H1 (cell line): ENCODE measurements at places on chromosomes 12 and 14.

DNA sequence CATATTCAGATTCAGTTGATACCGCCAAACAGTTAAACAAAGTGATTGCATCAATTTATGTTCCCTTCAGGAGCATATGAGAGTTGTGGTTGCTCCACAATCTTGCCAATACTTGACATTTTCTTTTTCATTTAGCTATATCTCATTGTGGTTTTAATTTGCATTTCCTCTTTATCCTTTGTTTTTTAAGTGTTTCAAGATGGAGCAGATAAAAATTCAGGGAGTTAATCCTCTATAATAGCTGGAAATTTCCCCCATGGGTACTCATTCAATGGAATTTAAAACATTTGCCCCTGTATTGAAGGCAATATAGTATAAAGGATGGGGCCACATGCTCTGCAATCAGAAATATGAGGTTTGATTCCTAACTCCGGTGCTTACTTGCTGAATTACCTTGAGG lies 1.1 kb upstream of the EXD2 start:
- DNase-seq = no peak

DNA sequence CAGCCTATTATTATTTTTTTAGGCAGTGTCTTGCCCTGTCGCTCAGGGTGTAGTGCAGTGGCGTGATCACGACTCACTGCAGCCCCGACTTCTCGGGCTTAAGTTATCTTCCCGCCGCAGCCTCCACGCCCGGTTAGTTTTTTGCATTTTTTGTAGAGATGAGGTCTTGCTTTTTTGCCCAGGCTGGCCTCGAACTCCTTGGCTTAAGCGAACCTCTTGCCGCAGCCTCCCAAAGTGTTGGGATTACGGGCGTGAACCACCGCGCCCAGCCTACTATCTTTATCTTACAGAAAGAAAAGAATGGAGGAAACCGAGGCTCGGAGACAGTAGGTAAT lies 507 bp upstream of the PTPN11 start:
- no peak for DNase-seq

DNA sequence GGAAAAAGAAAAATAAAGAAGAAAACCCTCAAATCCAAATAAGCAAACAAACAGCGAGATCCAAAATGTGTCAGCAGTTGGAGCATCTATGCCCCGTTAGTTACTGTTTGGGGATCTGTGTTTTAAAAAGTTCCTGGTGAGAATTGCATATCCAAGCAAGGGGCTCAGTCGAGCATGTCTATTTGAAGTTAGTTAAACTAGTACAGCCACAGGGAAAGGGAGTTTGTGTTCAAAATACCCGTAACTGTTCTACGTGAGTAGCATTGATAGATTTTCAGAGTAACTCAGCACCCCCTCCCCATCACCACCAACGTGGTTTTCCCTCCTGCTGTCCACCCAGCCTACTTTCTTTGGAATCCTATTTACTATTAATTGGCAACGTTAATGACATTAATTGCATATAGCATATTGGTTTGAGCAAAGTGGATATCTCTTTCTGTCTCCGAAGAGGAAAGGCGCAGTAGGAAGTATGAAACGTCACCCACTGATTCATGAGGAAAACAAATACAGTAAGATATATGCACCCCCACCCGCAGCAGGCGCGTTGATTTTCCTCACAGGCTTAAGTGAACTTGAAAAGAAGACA lies 1.5 kb downstream of the NPAS3 start:
- DNase-seq = no peak

- DNase-seq = no peak
Measured at GRCh38 chr12:71737197-71737596, 17.5 kb upstream of the RAB21 start.

- DNase-seq = no peak
Measured at GRCh38 chr12:75784591-75784990, 247.0 kb downstream of the PHLDA1 start.

DNA sequence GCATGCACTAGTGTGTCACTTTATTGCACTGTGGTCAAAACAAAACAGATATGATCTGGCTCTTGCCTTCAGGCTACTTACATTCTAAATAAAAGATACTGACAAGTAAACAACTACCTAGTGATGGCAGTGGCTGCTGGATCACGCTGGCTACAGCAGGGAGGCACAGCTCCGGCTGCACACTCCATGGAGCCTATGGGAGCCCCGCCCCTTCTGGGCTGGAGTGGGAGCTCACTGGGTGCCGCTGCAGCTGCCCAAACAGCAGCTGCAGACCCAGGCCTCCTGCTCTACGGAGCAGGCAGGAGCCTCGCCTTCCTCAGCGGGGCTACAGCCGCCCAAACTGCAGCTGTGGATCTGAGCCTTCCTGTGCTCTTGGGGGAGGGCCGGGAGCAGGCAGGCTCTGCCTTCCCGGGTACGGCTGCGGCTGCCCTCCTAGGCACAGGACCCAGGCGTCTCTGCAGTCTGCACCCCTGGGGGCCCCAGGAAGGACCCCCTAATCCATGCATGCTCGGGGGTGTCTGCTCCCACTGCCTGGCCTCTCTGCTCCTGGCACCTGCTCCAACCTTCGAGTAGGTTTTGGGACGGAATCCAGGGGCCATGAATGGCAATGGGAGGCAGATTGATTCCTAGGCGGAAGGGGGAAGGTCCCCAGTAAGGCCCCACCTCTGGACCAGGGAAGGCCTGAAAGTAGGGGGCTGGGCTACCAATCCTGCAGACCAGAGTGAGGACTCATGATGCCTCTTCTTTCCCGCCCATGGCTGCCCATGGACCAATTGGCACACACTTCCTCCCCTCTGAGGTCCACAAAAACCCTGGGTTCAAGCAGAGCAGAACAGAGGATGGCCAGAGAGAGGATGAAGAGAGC lies 253.1 kb downstream of the ANO6 start:
- no peak for DNase-seq

GRCh38 chr12:98741196-98741555 lies 96.1 kb downstream of the APAF1 start:
- no peak for DNase-seq

- no peak for DNase-seq
Measured at GRCh38 chr12:16467272-16467671, 119.8 kb downstream of the MGST1 start.
